ENCODE measurements at places on chromosomes 4 and X.

DNA sequence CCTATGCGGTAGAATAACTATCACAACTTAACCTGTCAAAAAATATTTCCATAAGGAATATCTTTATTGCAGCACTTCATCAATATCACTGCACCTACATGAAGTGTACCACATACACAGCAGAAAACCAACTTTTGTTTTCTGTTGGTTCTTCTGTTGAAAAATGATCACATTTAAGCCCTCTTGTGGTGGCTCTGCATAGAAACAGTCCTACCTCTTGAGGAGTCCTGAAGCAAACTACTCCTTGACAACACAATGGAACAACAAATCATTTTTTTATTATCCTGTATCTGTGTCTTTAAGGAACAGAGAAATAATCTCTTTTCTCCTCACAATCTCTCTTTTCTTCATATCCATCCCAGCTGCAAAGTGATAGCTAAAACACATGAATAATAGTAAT lies 39.8 kb upstream of the ATOH1 start:
- DNase-seq, result peak; percentile 13

DNA sequence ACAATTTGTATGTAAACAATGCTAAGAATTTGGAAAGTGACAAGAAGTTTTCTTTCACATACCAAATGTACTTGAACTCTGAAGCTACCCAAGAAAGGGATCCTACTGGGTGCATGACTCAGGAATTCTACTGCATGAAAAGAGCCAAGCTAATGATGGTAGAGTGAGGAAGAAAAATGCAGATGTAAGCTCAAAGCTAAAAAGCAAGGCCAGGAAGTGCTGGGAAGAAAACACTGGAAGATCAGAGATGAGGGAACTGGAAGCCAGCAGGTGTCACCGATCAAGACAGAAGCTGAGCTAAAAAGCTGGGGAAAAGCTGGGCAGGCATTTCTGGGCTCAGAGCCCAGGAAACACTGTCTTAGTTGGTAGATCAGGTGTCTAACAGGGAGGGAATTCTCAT lies 449.1 kb downstream of the NKX6-1 start:
- no peak for DNase-seq

- DNase-seq, result no peak
These were observed 737.7 kb downstream of the NLGN4X start for GRCh38 chrX:5490786-5491563.

DNA sequence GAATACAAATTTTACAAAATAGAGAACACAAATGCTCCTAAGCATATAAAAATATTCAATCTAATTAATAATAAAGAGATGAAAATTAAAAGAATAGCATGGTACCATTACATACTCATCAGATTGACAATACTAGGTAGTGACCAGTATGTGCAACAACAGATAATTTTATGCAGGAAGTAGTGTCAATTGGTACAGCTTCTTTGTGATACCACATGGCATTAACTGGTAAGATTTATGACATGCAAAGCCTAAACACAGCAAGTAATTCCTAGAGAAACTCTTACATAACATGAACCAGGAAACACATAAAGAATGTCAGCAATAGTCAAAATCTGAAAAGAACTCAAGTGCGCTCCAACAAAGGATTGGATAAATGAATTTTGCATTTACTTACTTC lies 26.3 kb downstream of the CXCL2 start:
- no peak for DNase-seq

DNA sequence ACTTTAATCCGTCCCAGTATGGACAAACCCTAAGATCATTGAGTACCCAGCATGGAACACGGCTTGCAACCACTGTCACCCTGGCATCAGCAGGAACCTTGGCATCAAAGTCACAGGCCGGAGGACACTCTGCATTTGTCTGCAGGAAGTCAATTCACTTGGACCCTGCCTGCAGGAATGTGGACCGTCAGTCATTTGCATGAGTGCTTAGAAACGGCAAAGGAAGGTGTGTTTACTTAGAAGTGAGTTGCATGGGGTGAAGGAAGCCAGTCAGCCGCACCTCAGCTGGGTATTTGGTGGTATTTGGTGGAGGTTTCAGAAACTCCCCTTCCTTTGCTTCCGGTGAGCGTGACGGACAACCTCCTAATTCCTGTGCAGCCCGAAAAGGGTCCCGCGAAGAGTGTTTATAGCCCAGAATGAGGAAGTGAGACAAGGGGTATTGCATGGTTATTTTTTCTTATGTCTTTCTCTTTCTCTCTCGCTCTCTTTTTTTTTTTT lies 15.5 kb downstream of the P2RY8 start:
- DNase-seq, result no peak

- DNase-seq, result no peak
These were observed 430.6 kb downstream of the DTHD1 start for GRCh38 chr4:36712013-36712412.

Data from HTR-8/SVneo (cell line).